Ureter (tissue), 1 donor: ENCODE measurements at places on chromosomes 1 and 21. TPM values are rescaled to one million over a fixed set of nuclear protein-coding genes. Genes with fewer than 3 reads are reported as not detected.

GRCh38 chr21:41614511-41614910 lies 106.6 kb upstream of the TMPRSS2 start:
- no peak for DNase-seq

DNA sequence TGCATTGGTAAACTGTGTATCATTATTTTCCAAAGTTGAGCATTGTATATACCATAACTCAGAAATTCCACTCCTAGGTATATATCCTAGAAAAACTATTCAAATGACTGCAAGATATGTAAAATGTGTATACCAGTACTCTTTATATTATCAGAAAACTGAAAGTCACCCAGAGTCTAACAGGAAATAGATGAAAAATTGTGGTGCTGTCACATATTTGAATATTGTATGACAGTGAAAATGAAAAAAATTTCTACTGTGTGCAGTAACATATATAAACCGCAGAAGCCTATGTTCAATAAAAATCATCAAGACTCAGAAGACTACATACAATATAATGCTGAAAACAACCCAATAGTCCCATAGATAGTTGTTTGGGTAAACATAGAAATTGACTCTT lies 74.4 kb upstream of the LYPLAL1 start:
- DNase-seq, result no peak

DNA sequence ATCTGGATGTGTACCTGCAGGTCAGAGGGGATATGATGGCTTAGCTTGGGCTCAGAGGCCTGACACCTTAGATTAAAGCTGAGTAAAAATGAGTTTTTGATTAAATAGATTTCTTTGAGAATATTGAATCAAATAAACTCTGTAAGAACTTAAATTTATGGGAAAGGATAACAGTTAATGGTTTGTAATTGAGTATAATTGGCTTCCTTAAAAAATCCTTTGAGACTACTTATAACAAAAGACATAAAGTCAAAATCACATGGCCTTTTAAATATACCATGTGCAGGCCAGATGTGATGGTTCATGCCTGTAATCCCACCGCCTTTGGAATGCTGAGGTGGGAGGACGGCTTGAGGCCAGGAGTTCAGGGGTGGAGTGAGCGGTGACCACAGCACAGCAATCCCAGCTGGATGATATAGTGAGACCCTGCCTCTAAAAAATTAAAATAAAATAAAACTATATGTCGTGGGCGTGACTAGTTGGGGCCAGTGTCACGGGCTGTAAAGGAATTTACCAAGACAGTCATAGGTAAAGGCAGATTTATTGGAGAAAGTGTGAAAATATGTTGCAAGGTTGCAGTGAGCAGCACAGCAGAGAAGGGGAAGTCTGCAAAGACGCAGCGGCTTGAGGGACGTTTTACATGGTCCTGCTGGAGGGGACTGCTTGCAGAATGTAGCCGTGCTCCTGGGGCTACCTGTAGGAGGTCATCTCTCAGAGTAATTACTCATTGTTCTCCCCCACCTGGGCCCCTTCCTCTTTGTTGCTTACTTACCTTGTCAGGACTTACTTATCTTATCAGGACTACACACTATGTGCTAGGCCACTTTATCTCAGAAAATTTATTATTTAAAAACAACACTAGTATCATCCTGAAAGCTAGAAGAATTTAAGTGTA lies 122.3 kb downstream of the ZMYM4 start:
- no peak for DNase-seq

DNA sequence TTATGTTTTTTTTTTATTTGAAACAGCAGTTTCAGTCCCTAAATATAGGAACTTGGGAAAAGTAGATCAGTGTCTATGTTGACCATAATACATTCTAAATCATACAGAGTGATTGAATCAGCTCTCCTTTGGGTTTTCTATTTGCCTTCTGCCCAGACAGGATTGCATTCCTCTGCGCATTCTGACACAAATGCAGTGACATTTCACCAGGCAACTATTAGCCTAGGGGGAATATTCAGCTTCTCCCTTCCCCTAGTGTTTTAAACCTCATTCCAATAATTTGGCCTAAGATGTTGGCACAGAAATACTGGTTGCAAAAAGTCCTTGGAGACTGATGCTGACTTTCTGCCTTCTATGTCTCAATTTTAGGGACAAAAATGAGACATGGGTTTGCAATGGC lies 172.8 kb downstream of the PTGER3 start:
- no peak for DNase-seq

GRCh38 chr1:245110406-245110805 lies 44.4 kb upstream of the KIF26B start:
- no peak for DNase-seq

- no peak for DNase-seq
Observed at GRCh38 chr21:16992448-16992847, 520.4 kb upstream of the CXADR start.

DNA sequence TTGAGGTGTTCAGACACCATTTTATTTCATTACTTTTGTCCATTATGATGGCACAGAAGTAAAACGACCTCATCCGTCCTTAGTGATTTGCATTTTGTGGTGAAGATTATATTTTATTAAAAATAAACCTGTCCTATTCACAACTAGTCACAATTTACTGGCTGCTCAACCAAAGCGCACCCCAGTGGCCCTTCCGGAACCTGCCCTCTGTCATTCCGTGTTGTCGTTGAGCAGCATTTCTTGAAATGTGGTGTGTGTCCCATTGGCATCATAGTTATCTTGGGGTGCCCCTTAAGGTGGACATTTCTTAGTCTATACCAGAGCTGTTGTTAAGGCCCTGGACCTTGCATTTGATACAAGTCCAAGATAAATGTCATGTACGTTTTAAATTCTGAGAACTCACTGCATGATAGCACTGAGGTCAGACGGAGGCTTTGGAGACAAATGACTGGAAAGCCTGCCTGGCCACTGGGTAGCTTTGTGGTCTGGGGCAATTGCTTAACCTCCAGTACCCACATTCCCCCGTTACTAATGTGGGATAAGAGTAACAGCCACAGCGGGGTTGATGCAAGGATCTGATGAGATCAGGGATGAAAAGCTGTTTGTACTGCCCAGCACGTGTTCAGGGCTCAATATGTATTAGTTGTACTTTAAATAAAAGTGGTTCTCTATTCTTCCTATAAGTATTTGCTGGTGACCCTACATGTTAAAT lies 36.2 kb downstream of the BACH1 start:
- no peak for DNase-seq

- no peak for DNase-seq
Observed at GRCh38 chr1:18020021-18020817, 87.4 kb upstream of the IGSF21 start.

DNA sequence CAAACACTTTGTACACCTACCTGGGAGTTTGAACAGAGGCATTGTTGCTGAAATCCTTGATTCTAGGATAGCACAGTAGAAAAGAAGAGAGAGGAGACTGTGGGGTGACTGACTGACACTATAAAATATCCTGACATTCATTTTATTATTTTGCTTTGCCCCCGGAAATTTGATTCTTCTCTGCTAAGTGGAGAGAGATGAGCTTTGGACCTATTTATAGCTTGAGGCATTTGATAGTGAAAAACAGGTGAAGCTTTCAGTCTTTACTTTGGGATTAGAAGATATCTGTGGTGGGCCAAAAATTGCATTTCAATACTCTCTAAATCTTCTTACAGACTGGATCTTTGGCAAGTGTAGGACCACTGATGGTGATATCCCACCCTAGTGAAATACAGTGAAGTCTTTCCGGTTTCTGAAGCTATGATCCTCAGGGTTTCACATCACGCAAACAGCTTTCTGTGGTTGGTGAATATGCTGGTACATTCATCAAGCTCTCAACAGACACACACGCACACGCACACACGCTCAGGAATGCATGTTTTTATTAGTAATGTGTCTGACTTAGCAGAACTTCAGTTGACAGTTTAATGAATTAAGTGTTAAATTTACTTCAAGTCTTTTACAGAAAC lies at the start of gene AMPD1:
AMPD1 (minus strand) TSS at position 117 of the 629 bp plus-strand sequence; CDS start at position 42, 75 bp downstream.
- DNase-seq, result no peak

GRCh38 chr1:36116901-36117300 lies 8.1 kb downstream of the COL8A2 start:
- DNase-seq, result no peak

Gene CFHR1
- 2.3 TPM for total RNA-seq
